A549 treated with CpdA at 1 μM for 4 hours (cell line): ENCODE measurements at places on chromosomes 2 and 18. TPM values are rescaled to one million over a fixed set of nuclear protein-coding genes. Genes with fewer than 3 reads are reported as not detected.

Gene DSG1
- not detected in 5 replicates for total RNA-seq

Gene RND3
- total RNA-seq, result 55.5 to 72.2 TPM (median 58.5 TPM) in 5 replicates

Gene UGT1A8
- 0.03 to 0.08 TPM in 2 of 5 replicates, not detected in the others for total RNA-seq

Gene GPR17
- 0.09 to 0.21 TPM (median 0.12 TPM) in 4 of 5 replicates, not detected in the other for total RNA-seq

Gene PTPN18
- 24.8 to 31.6 TPM (median 27.9 TPM) in 5 replicates for total RNA-seq

Gene FSHR
- total RNA-seq, result not detected in 5 replicates

Gene REG1B
- not detected in 5 replicates for total RNA-seq

Gene EPC2
- 9.7 to 11.5 TPM (median 10.5 TPM) in 5 replicates for total RNA-seq

Gene SERPINB13
- not detected in 5 replicates for total RNA-seq

Gene KCNK3
- total RNA-seq, result 0.84 to 1.5 TPM (median 1.2 TPM) in 5 replicates
